ENCODE measurements at places on chromosomes 7 and 10. TPM values are rescaled to one million over a fixed set of nuclear protein-coding genes. Genes with fewer than 3 reads are reported as not detected.

The PDGFA gene
- polyA plus RNA-seq, result 5.4 TPM

The FGFR2 gene
- 15.7 TPM for polyA plus RNA-seq

The CCDC3 gene
- 3.8 TPM for polyA plus RNA-seq

The ZC3HAV1L gene
- polyA plus RNA-seq, result not detected

The MALSU1 gene
- 77.8 TPM for polyA plus RNA-seq

The MMD2 gene
- 0.42 TPM for polyA plus RNA-seq

The FAM25G gene
- polyA plus RNA-seq, result not detected

The TMEM178B gene
- 40.7 TPM for polyA plus RNA-seq

The LRRD1 gene
- 2.7 TPM for polyA plus RNA-seq

The ANXA8 gene
- polyA plus RNA-seq, result not detected

The BAIAP2L1 gene
- polyA plus RNA-seq, result not detected

The AGR2 gene
- not detected for polyA plus RNA-seq

The HOGA1 gene
- not detected for polyA plus RNA-seq

The TUBB8 gene
- polyA plus RNA-seq, result 0.69 TPM

The CPA2 gene
- 0.41 TPM for polyA plus RNA-seq

The TNS3 gene
- 0.28 TPM for polyA plus RNA-seq

The PDAP1 gene
- polyA plus RNA-seq, result 212 TPM

The OPALIN gene
- not detected for polyA plus RNA-seq

The HECW1 gene
- 13.8 TPM for polyA plus RNA-seq

The CALN1 gene
- polyA plus RNA-seq, result 7.8 TPM

The TRDMT1 gene
- 21.7 TPM for polyA plus RNA-seq

The SLK gene
- polyA plus RNA-seq, result 23.7 TPM

The TMEM176B gene
- polyA plus RNA-seq, result 3.0 TPM

The WDR91 gene
- 17.6 TPM for polyA plus RNA-seq

The CALHM1 gene
- polyA plus RNA-seq, result not detected

The DPYSL4 gene
- 143 TPM for polyA plus RNA-seq

The TMEM225B gene
- polyA plus RNA-seq, result 3.6 TPM

The LSM5 gene
- polyA plus RNA-seq, result 100 TPM

The PKD1L1 gene
- 0.28 TPM for polyA plus RNA-seq

The OR6B1 gene
- polyA plus RNA-seq, result not detected

The SGCE gene
- 119 TPM for polyA plus RNA-seq

The PNLIPRP1 gene
- polyA plus RNA-seq, result not detected

The CEP55 gene
- 0.67 TPM for polyA plus RNA-seq

The DENND2A gene
- polyA plus RNA-seq, result 21.7 TPM

The GPER1 gene
- polyA plus RNA-seq, result not detected

The BLNK gene
- not detected for polyA plus RNA-seq

The ZDHHC4 gene
- polyA plus RNA-seq, result 52.2 TPM

The GATA3 gene
- polyA plus RNA-seq, result not detected

The GNGT1 gene
- polyA plus RNA-seq, result not detected

The EVX1 gene
- not detected for polyA plus RNA-seq

The CLCN1 gene
- not detected for polyA plus RNA-seq

The TRIM50 gene
- polyA plus RNA-seq, result not detected

The HTRA1 gene
- polyA plus RNA-seq, result 1.4 TPM

The NPFFR1 gene
- not detected for polyA plus RNA-seq

The JAZF1 gene
- 25.5 TPM for polyA plus RNA-seq

The WDFY4 gene
- polyA plus RNA-seq, result not detected

The SPAM1 gene
- not detected for polyA plus RNA-seq

The EIF5AL1 gene
- polyA plus RNA-seq, result 0.08 TPM

The DGKB gene
- 0.76 TPM for polyA plus RNA-seq

The CNNM2 gene
- polyA plus RNA-seq, result 5.1 TPM

The VPS37D gene
- 56.3 TPM for polyA plus RNA-seq

The ASB10 gene
- not detected for polyA plus RNA-seq

The OR2A12 gene
- not detected for polyA plus RNA-seq

All from neural cell (in vitro differentiated cells).